ENCODE measurements at places on chromosomes 4 and X. TPM values are rescaled to one million over a fixed set of nuclear protein-coding genes. Genes with fewer than 3 reads are reported as not detected.

The RAB9B gene
- total RNA-seq, result 0.44 TPM

The C4orf50 gene
- 0.10 TPM for total RNA-seq

The ARMCX4 gene
- total RNA-seq, result 5.4 TPM

The UGT2B10 gene
- not detected for total RNA-seq

The SRPX2 gene
- total RNA-seq, result not detected

The ADH4 gene
- total RNA-seq, result not detected

The SLC25A53 gene
- total RNA-seq, result 3.6 TPM

The CXCL3 gene
- not detected for total RNA-seq

The CHIC2 gene
- 11.8 TPM for total RNA-seq

Data from activated CD4-positive, alpha-beta memory T cell treated with anti-CD3 and anti-CD28 coated beads for 36 hours (primary cell).